LoVo (cell line): ENCODE measurements at places on chromosomes 1 and 21.

DNA sequence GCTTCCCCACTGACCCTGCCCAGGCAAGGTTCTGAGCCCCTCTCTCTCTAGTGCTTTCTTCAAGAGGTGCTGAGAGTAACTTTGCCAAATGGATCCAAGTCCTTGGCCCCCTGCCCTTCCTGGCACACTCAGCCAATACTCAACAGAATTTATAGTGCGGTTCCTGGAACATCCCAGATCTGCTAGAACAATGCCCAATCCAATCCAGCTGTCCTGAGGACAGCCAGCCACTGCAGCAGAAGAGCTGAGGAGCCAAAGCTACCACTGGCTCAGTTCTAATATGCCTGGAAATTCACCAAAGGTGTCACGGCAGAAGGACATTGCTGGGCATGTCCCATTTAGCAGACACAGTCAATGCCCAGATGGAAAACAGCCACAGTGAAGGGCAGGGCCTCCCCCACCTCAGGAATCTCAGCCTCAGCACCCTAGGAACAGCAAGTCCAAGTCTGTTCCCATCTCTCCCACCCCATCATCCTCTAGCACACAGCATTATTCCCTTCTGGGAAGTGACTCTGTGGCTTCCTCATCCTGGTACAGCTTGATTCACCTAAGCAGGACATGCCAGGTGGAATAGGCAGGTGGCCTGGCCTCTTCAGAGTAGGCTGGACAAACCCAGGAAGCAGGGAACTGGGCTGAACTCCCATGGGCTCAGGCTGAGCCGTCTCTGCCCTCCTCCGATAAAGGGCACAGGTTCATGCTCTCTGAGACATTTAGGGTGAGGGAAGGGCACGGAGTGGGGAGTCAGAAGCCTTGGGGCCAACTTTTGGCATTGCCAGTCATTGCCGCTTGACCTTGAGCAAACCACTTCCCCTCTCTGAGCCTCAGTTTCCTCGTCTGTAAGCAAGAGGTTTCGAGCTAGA is 24.6 kb downstream of the PMVK start:
- no peak for DNase-seq

DNA sequence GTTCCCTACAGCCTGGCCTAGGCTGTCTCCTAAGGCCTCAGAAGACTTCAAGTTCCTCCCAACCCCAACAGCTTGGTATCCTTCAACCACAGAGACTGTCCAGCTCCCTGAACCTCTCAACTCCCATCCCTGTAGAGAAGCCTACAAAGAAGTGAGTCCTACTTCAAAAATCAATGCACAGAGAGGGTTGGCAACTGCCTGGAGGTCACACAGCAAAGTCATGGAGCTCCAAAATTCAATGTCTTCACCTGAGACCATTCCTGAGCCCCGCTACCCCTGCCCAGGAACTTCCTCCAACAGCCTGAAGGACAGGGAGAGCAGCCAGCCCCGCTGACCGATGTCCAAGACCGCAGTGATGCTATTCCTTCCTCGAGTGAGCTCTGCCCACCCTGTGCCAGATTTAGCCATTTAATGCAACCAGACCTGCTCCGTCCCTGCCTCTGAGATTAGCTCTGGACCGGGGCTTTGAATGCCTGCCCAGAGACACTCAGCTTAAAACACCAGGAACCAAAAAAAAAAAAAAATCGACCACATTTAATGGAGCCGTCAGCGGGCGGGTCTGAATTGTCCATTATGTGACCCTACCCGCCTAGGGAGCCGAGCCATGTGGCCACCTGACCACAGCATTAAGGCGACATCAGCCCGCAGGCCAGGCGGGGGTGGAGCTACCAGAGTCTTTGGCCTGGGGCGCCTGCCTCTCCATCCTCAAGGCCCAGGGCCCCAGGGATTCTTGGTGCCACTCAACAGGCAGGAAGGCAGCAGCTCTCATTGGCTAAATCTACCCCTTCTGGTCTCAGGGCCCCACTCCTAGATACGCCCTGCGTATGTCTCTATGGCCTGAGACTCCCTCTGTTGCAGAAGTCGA is 148.6 kb downstream of the SYF2 start:
- no peak for DNase-seq

DNA sequence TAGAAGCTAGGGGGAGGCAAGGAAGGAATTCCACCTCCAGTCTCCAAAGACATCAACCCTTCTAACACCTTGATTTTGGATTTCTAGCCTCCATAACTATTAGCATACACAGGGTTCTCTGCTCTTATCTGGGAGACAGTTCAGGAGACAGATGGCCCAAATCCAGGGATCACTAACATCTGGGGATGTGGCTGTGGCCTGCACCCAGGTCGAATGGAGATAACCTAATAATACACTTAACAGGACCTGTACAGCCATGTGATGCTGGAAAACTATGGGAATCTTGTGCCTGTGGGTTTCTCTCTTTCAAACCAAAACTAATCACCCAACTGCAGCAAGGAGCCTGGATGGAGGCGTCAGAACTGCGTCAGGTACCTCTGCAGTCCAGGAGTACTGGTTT is 47.6 kb downstream of the KIAA0319L start:
- DNase-seq: no peak

DNA sequence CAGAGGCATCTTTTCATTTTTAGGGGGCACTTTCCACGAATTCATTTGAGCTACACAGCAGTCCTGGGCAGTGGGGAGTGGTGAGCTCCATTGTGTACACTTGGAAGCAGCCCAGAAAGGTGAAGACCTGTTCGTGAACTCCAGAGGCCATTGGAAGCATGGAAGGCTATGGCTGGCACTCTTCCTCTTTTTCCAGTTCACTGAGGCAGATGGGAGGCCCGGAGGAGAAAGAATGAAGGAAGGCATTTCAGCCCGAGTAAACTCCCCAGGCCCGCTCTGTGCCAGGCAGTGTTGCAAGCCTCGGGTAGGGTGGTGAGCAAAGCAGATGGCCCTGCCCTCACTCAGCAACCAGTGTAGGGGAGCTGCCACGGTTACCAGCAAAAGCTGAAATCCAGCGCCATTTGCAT is 673 bp upstream of the DHCR24 start:
- no peak for DNase-seq

GRCh38 chr1:155974208-155975115 is 3.9 kb downstream of the ARHGEF2 start:
- no peak for DNase-seq

GRCh38 chr1:57485643-57486042 is 61.8 kb upstream of the DAB1 start:
- no peak for DNase-seq
